T-helper 17 cell (primary cell): ENCODE measurements at places on chromosomes 11 and 22. TPM values are rescaled to one million over a fixed set of nuclear protein-coding genes. Genes with fewer than 3 reads are reported as not detected.

DNA sequence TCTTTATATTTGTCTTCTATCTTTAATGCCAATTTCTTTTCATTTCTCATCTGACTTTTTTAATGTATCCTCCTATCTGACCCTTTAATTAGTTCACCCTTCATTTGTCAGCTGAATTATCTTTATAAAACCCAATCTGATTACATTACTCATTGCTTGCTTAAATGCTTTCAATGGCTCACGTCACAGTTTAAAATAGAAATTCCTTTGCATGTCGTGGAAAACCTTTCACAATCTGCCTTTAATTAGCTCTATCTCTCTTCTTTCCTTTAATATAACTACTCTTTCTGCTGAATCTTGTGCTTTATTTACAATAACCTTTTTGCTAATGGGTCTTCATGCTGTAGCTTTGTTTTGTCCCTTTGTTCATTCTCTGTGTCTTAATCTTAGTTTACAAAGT lies 125.7 kb downstream of the DYNC2H1 start:
- no peak for DNase-seq

OR52I2 gene
- total RNA-seq: not detected

POLDIP3 gene
- 71.2 TPM for total RNA-seq

NNMT gene
- total RNA-seq: not detected

PTGDR2 gene
- total RNA-seq: 0.52 TPM

DNA sequence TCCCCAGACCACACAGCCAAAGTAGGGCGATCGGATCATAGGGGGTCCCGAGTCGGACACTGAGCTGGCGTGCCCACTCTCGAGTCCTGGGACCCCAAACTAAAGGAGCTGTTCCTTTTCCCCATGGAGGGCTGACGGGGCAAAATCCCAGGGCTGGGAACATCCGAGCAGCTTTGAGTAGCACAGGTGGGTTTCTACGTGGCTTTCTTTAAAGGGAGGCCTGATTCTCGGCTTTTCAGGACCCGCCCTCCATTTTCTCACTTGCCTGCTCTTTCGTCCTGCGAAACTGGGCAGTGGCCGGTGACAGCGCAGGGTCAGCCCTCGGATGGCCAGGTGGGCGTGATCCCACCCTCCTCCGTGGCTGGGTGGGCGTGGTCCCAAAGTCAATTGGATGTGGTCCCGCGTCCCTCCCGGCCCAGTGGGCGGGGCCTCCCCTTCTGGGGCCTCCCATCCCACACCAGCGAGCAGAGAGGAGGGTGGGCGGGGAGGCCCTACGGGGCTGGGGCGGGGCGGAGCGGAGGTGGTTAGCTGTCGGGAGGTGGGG lies 17.5 kb upstream of the TXNRD2 start:
- DNase-seq: no peak

CAPRIN1 gene
- 109 TPM for total RNA-seq

DNA sequence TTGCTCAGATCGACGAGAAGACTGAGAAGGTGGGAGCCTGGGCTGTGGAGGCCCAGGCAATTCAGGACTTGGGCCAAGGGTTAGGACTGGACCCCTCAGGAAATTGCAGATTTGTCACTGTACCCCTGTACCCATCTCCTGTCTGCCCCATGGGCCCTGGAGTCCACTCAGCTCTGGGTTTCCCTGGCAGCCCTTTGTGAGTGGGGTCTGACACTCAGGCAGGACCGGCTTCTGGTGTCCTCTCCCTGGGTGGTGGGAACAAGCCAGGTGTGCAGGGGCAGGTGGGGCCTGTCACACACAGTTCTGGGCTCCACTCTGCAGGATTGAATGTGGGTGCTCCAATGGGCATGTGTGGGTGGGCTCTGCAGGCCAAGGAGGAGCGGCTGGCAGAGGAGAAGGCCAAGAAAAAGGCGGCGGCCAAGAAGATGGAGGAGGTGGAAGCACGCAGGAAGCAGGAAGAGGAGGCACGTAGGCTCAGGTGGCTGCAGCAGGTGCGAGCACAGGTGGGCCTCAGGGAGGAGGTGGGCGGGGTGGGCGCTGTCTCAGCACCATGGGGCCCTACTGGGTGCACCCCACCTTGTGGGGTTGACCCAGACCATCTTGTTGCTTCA lies 21.6 kb downstream of the INCENP start:
- no peak for DNase-seq

AGBL2 gene
- 5.8 TPM for total RNA-seq

DNA sequence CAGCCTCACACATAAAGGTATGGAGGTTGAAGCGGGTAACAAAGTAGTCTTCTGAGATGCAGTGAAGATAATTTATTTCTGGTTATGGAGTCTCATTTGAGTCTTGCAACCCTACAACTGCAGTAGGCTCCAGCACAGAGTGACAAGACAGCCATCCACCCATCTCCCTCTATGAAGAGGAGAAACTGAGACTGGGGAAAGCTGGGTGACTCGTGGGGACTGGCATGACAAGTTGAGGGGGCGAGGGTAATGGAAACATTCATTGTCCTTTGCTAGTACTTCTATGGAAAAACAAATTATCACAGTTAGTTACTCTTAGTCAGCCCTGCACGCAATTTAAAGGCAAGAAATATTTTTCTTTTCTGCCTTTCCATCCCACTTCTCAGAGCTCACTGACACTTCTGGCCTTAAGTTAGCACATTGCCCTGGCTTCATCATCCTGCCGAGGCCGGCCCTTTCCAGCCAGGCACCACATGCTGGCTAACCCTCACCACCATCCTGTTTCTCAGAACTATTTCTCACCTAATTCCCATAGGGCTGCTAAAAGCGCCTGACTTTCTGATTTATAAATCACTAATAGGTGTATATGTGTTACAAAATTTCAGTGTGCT lies 361.1 kb downstream of the ETS1 start:
- no peak for DNase-seq

- no peak for DNase-seq
Measured at GRCh38 chr22:36211237-36211861, 9.7 kb upstream of the APOL4 start.

DNA sequence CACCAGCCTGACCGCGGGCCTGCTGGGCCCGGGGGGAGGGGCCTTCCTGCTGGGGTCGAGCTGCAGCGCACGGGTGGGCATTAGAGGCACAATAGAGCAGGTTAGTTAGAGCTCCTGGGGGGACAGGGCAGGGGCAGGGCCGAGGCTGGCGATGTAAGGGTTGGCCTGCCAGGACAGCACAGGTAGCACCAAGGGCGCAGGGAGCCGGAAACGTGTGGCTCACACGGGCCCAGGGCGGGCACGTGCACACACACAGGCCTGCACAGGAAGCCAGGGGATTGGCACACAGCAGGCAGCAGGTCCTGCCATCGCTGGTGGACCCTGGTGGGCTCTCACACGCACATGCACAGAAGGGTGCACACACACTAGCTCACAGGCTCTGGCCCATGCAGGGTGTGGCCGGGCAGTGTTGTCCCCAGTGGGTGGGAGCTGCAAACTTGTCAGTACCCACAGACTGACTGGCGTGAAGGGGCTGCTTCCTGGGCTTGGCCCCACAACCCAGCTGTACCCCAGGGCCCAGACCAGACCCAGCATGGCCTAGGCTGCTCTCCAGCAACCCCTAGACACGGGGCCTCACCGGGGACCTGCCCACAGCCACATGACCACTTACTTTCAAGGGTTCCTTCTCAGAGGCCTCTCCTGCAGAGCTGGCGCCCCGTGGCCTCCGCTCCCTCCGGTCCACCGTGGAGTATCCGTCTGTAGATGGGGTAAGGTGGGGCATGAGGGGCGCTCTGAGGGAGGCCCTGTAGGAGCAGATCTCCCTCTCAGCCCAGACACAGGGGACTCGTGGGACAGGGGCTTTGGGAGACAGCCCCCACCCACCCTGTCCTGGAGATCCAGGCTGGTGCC lies 29.9 kb upstream of the TXNRD2 start:
- DNase-seq: no peak

GRCh38 chr11:124873951-124874350 lies 8.7 kb downstream of the ROBO3 start:
- no peak for DNase-seq

- peak; percentile 38 for DNase-seq
Measured at GRCh38 chr11:122696662-122697061, 41.1 kb downstream of the UBASH3B start.

- DNase-seq: no peak
Measured at GRCh38 chr22:25372000-25372595, 152.7 kb downstream of the CRYBB2 start.

DNA sequence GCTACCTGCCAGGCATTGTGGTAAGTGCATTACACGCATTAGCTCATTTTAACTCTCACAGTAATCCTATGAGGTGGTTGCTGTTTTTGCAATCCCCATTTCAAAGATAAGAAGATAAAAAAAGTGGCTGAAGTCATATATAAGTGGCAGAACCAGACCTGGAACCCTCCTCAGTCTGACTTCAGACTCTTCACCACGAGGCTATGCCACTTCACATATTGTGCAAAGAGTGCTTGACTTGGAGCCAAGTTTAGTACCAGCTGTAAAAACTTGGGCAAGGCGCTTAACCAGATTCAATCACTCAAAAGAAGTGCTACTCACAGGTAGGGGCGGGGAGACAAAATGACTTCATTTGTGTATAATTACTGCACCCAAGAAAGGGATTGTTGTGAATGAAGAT lies 15.3 kb downstream of the BPIFC start:
- no peak for DNase-seq

NAGA gene
- 10.6 TPM for total RNA-seq

DNA sequence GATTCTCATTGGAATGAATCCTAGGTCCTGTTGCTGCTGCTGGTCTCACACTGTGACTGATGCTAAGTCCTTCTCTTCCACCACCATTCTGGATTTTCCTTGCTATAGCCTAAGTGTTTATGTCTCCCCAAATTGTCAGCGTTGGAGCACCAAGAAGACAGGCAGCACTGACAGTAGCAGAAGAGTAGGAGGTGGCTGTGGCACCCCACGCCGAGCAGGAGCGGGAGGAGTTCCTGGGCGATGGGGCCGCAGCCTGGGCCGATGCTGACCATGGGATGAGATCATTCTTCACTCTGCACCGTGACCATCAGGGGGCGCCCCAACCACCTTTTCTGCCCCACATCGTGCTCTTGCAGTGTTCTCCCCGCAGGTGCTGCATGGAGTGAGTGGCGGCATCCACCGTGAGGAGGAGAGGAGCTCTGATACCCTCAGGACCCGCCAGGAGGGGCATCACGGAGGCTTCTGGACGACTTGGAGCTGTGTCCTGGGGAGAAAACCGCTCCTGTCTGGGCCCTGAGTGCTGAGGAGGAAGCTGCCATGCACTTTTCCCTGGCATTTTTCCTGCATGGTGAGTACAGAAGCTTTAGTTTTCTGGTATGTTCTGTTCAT lies 57.0 kb downstream of the LRRC74B start:
- DNase-seq: peak; percentile 72

THY1 gene
- not detected for total RNA-seq

- no peak for DNase-seq
Measured at GRCh38 chr11:75543806-75544205, 18.1 kb upstream of the GDPD5 start.

PLA2G3 gene
- not detected for total RNA-seq

GRCh38 chr22:38730411-38730871 lies 24.7 kb downstream of the GTPBP1 start:
- DNase-seq: no peak

APOA1 gene
- total RNA-seq: not detected

GRCh38 chr11:1070594-1071462 lies 3.8 kb upstream of the MUC2 start:
- no peak for DNase-seq
